H54 (cell line): ENCODE measurements at places on chromosomes 3 and 15.

DNA sequence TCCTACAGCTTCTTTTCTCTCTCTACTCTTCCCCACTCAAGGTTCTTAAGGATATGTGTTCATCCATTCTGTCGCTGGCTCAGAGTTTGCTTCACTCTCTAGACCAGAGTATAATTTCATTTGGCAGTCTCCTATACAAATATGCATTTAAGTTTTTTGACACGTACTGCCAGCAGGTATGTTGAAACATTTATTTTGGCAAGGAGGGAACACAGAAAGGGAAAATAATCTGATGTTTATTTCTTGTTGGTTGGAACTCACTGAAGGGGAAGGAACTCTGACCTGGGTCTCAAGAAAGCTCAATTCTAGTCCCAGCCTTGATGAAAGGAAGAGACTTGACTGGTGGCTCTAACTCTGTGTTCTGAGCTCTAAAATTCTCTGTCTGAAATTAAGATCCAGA lies 21.6 kb downstream of the FANCD2 start:
- DNase-seq = no peak

DNA sequence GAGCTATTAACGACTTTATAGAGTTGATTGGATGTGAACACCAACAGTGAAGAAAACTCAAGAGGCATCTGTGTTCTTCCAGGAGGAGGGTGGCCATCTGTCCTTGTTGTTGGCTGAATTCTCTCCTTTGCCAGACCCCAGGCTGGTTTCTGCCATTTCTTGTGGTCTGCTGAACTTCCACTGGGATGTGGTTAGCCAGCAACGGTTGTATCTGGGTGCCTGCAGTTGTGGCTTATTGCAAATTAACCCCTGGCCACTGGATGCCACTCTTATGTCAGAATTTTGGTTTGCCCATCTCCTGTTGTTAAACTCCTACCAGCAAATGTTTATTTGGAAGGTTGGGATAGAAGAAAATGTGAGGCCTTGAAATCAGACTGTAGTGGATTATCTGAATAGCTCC lies 163.6 kb upstream of the TBC1D5 start:
- DNase-seq = no peak

- DNase-seq = no peak
Observed at GRCh38 chr3:151009981-151010380, 37.5 kb upstream of the CLRN1 start.

- DNase-seq = peak; percentile 39
Observed at GRCh38 chr15:40146037-40146436, 14.8 kb upstream of the BUB1B start.

- no peak for DNase-seq
Observed at GRCh38 chr15:65856821-65857455, 12.4 kb upstream of the RAB11A start.

DNA sequence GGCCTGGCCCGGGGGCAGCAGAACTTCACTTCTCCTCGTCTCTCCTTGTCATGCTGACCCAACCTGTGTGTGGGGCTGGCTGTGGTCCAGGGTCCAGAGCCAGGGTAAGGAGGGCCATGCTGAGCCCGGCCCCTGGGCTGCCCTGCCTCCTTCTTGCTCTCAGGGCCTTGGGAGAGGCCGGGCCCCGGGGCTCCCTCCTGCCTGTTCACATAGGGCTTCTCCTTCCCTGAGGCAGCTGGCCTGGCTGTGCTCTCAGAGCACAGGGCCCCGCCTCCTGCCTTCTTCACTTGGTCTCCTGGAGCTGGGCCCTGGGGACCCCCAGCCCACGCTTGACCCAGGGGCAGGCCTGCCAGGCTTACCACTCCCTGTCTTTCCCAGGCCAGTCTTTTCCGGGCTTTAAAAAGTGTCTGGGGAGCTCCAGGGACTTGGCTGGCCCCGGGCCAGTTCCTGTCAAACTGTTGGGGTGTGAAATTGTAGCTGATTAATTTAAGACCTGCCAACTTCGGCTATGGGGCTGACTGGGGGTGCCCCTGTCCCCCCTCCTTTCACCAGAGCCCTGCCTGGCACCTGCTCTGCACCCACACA lies 11.8 kb downstream of the PLXNA1 start:
- DNase-seq = no peak

- DNase-seq = no peak
Observed at GRCh38 chr3:161946443-161946960, 449.9 kb downstream of the OTOL1 start.

- peak; percentile 60 for DNase-seq
Observed at GRCh38 chr3:14780927-14781507, 37.7 kb upstream of the FGD5 start.

GRCh38 chr3:119571688-119572087 lies 7.6 kb upstream of the ADPRH start:
- DNase-seq = no peak

DNA sequence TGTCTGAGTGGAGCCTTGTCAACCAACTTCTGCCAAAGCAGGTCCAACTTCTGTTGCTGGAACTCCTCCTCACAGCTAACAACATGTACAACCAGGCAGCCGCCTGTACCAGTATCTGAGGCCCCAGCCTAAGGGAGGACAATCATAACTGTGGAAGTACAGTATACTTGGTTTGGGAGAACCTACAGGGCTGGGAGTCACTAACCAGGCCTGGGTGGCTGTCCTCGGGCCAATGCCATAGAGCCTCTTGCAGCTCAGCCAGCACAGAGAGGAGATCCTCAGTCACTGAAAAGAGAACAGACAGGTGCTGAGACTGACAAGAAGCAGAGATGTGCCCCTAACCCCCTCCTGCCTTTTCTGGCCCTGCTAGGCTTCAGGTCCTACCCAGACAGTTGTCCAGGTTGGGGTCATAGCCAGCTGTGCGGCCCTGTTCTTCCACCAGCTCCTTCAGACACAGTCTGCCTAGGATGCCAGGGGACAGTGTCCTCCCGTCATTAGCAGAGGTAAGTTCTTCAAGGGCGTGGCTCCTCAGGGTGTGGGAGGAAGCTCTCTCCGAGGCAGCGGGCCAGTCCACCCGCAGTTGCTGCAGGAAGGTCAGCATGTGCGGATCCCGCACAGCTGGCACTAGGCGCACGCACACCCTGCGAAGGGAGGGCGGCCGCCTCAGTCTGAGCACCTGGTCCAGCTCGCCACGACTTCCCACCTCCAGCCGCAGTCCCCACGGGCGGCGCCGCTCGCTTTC lies 980 bp downstream of the DALRD3 start:
- no peak for DNase-seq

DNA sequence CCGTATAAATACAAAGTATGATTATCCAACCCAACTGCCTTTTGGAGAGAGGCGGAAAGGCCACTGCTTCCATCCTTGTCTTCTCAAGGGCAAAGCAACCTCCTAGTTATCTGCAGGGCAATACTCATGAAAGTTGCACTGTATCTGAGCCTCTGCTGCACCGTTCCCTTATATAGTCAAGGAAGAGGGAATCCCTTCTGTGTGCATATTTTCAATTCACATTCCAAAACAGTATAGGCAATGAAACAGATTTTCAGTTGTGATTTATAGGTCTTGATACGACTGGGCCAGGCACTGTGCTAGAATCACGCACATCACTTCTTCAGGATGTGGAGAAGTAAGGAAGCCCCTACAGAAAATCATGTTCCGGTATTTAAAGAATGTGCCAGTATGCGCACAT lies 455.7 kb downstream of the FOXP1 start:
- no peak for DNase-seq

GRCh38 chr3:128427872-128428822 lies 38.5 kb downstream of the DNAJB8 start:
- no peak for DNase-seq

- DNase-seq = no peak
Observed at GRCh38 chr3:119580067-119580760, 922 bp downstream of the ADPRH start.

DNA sequence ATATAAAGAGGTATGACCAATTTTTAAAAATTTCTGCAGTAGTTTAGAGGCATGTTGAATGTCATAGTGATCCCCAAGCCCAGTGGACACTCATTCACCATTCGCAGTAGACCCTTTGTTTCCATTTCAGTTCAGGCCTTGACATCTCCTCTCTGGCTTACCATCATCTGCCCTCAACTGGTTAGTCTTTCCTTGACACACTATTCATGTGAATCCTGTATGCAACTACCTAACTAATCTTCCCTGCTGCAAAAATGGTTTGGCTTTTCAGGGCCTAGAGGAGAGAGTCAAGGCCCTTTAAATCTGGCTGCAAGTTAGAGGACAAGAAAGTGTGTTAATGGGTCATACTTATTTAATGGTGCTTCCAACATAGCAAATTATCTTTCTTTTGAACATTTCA lies 10.9 kb downstream of the APH1B start:
- no peak for DNase-seq

GRCh38 chr3:10502185-10502880 lies 3.1 kb downstream of the ATP2B2 start:
- no peak for DNase-seq
